Memory B cell (primary cell): ENCODE measurements at places on chromosomes 1 and 21.
A peak's percentile ranks its signal among the peaks of the same experiment; 100 is the strongest.

GRCh38 chr1:65174585-65174984 lies 26.6 kb downstream of the AK4 start:
- H3K4me1 ChIP-seq, result no peaks in the 10 kb centered on the region
- H3K4me3 ChIP-seq, result no peak overlapping the region
- H3K27ac ChIP-seq, result no peak overlapping the region
- DNase-seq, result no peak
- no peaks in the 10 kb centered on the region for H3K36me3 ChIP-seq

DNA sequence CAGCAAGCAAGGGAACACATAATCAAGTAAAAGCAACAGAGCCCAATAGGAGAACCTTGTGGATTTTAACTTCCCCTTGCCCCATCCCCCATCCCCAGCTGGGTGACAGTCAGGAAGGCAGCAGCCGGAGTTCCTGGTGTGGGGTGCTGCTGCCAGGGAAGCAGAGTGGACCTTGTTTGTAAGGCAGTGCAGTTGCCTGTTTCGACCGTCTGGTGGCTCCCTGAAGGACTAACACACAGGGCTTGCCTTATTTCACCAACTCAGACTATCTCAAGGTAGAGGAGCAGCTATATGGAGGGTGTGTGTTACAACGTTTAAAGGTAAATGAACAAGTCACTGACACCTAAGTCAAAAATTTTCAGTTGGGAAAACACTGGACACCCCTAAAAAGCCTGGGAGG lies 6.6 kb downstream of the KRTAP10-8 start:
- peaks cover 13% of the 10 kb centered on the region for H3K27me3 ChIP-seq
- peak overlapping the region; percentile 45 for H3K27ac ChIP-seq
- DNase-seq, result no peak
- peaks cover 9% of the 10 kb centered on the region for H3K4me1 ChIP-seq
- H3K36me3 ChIP-seq, result peaks cover 15% of the 10 kb centered on the region
- no peak overlapping the region for H3K4me3 ChIP-seq

- H3K27me3 ChIP-seq, result peaks cover 20% of the 10 kb centered on the region
- no peak overlapping the region for H3K4me3 ChIP-seq
These were observed 70.8 kb downstream of the SCCPDH start for GRCh38 chr1:246794828-246795671.

DNA sequence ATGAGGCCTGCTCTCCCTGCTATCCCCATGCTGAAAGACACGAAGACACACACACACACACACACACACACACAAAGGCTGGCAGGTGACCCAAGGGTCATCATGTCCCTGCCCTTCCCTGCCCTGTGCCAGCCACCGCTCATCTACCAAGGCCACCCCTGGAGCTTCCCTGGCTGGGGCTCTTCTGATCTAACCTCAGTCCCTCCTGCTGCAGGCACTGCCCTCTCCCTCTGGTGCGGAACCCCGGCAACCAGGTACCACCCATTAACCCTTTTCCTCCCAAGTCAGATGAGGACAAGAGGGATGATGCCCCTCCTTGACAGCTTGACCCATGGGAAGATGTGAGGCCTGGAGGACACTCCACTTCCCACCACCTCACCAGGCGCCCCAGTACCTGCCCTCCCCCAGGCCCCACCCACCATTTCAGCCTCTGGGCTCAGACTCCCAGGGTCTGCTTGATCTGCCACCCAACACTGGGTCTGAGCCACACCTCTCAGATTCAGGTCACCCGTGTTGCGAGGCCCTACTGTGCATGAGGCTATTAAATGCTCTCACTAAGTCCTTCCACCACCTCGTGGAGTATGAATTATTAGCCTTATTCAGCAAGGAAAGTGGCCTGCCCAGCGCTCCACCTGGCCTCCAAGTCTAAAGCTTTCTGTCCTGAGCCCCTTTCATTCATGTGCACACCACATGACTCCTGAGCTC lies 2.5 kb downstream of the SDC3 start:
- peaks cover 35% of the 10 kb centered on the region for H3K27me3 ChIP-seq
- peaks cover 2% of the 10 kb centered on the region for H3K36me3 ChIP-seq
- no peak for DNase-seq
- H3K4me1 ChIP-seq, result peaks cover 21% of the 10 kb centered on the region
- H3K27ac ChIP-seq, result no peak overlapping the region

GRCh38 chr1:211739671-211740411 lies 64.4 kb upstream of the NEK2 start:
- H3K27me3 ChIP-seq, result peaks cover 2% of the 10 kb centered on the region
- no peaks in the 10 kb centered on the region for H3K36me3 ChIP-seq
- no peak overlapping the region for H3K4me3 ChIP-seq

DNA sequence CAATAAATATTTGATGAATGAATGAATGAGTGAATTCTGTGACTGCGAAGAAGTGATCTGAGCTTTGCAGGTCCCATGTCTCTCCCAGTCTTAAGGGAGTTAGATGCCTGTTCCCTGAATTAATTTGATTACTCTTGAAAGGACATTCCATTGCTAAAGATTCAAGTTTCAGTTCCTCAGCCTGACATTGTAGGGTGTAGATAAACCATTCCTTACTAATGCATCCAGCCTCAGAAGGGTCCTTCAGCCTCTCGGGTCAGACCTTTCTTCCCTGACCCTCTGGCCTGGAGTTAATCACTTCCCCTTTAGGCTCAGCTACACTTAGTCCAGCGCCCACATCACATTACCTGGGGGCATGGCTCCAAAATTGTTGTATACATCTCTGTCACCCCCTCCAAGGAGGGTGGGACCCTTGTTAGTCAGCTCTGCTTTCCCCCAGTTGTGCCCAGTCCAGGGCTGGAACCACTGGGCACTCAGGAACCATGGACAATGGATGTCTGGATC lies 2.6 kb downstream of the INSRR start:
- no peak overlapping the region for H3K27ac ChIP-seq
- H3K36me3 ChIP-seq, result no peaks in the 10 kb centered on the region
- peaks cover 8% of the 10 kb centered on the region for H3K4me1 ChIP-seq
- no peak for DNase-seq
- no peak overlapping the region for H3K4me3 ChIP-seq

DNA sequence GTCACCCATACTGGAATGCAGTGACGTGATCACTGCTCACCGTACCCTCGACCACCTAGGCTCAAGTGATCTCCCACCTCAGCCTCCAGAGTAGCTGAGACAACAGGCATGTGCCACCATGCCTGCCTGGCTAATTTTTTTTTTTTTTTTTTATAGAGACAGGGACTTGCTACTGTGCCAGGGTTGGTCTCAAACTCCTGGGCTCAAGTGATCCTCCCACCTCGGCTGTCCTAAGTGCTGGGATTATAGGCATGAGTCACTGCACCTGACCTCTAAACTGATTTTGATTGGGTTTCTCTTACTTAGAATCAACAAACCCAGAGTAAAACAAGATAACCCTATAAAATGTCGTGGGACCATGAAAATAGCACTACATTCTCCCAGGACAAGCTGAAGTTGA lies 112.0 kb downstream of the UBE2U start:
- no peaks in the 10 kb centered on the region for H3K27me3 ChIP-seq
- no peak for DNase-seq
- no peaks in the 10 kb centered on the region for H3K4me1 ChIP-seq
- no peak overlapping the region for H3K4me3 ChIP-seq
- no peak overlapping the region for H3K27ac ChIP-seq

- no peaks in the 10 kb centered on the region for H3K27me3 ChIP-seq
- no peak overlapping the region for H3K4me3 ChIP-seq
- no peak for DNase-seq
- H3K27ac ChIP-seq, result no peak overlapping the region
- peaks cover 17% of the 10 kb centered on the region for H3K4me1 ChIP-seq
These were observed 18.5 kb downstream of the UBE2G2 start for GRCh38 chr21:44783020-44783696.

DNA sequence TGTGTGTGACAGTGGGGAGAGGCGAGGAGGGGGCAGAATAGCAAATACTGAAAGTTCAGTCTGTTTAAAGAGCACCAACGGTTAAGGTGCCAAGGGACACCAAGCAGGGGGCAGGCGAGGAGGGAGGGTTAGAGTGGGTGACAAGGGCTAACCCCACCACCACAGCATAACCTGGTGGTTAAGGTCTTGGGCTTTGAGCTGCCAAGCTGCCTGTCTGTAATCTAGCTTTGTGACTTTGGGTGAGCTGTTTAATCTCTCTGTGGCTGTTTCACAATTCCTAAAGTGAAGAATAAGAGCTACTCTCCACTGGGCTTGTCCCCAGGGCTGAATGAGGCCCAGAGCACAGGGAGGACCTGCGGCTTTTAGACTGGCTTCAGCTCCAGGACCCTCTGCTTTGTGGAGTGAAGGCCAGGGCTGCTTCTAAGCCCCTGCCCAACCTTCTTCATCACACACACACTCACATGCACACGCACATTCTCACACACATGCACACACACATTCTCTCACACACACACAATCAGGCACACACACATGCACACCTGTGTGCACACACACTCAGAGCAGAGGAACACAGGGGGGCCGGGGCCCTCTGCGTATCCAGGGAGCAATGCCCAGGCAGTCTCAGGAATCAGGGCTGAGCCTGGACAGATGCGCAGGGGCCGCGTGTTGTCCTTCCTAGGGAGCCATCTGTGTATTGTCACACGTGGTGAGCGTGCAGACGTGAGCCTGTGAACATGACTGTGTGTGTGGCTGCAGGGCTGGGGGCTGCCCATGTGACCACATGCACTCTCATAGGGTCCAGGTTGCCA lies 101.6 kb upstream of the TARDBP start:
- peaks cover 21% of the 10 kb centered on the region for H3K27me3 ChIP-seq
- no peaks in the 10 kb centered on the region for H3K36me3 ChIP-seq
- no peak for DNase-seq

DNA sequence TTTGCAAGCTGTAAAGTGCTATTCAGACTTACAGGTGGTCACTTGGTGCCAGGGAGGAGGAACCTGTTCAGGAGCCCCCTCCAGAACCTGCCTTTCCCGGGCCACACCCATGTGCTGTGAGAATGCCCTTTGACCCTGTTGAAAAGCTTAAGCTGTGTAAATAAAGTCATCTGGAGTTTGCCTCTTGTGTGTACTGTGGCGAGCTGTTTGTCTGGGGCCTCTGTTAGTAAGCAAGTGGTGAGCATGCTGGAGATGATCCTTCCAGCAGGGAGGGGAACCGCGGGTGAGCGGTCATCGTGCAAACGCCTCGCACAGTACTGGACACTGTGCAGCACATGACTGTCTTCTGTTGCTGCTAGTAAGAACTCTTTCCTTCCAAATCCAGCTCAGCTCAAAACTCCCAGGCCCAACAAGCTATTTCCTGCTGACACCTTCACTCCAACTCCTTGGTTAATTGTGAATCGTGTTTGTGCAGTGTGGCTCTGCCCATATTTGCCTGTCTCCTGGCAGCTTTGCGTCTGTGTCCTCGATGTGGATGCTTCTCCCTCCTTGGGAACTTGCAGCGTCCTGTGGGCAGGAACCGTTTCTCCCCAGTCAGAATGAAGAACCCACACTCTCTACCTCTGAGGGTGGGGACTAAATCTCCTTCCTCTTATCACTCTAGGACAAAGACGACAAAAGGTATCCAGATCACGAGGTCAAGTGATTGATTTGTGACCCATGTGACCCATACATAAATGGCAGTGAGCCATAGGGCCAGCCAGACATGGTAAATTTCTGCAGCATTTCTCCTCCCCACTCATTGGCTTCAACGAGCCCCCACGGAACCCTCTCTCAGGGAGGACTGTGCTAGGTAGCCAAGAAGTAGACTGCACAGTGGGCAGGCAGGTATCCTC lies 13.9 kb upstream of the BTG2 start:
- H3K4me3 ChIP-seq, result peak overlapping the region; percentile 80
- no peaks in the 10 kb centered on the region for H3K36me3 ChIP-seq
- H3K4me1 ChIP-seq, result peaks cover 67% of the 10 kb centered on the region
- peak overlapping the region; percentile 97 for H3K27ac ChIP-seq
- no peak for DNase-seq

GRCh38 chr1:175725684-175726083 lies 17.7 kb downstream of the TNR start:
- no peak for DNase-seq
- no peaks in the 10 kb centered on the region for H3K36me3 ChIP-seq
- H3K4me3 ChIP-seq, result no peak overlapping the region
- H3K27me3 ChIP-seq, result peaks cover 8% of the 10 kb centered on the region

- no peaks in the 10 kb centered on the region for H3K4me1 ChIP-seq
- DNase-seq, result no peak
- peaks cover 12% of the 10 kb centered on the region for H3K27me3 ChIP-seq
- H3K27ac ChIP-seq, result no peak overlapping the region
- H3K4me3 ChIP-seq, result no peak overlapping the region
These were observed 7.3 kb upstream of the AHCYL1 start for GRCh38 chr1:109977225-109977624.

- no peak for DNase-seq
- no peak overlapping the region for H3K27ac ChIP-seq
- no peaks in the 10 kb centered on the region for H3K36me3 ChIP-seq
- H3K4me3 ChIP-seq, result no peak overlapping the region
- no peaks in the 10 kb centered on the region for H3K4me1 ChIP-seq
- H3K27me3 ChIP-seq, result no peaks in the 10 kb centered on the region
These were observed 469.5 kb upstream of the CHRM3 start for GRCh38 chr1:238916828-238917227.

DNA sequence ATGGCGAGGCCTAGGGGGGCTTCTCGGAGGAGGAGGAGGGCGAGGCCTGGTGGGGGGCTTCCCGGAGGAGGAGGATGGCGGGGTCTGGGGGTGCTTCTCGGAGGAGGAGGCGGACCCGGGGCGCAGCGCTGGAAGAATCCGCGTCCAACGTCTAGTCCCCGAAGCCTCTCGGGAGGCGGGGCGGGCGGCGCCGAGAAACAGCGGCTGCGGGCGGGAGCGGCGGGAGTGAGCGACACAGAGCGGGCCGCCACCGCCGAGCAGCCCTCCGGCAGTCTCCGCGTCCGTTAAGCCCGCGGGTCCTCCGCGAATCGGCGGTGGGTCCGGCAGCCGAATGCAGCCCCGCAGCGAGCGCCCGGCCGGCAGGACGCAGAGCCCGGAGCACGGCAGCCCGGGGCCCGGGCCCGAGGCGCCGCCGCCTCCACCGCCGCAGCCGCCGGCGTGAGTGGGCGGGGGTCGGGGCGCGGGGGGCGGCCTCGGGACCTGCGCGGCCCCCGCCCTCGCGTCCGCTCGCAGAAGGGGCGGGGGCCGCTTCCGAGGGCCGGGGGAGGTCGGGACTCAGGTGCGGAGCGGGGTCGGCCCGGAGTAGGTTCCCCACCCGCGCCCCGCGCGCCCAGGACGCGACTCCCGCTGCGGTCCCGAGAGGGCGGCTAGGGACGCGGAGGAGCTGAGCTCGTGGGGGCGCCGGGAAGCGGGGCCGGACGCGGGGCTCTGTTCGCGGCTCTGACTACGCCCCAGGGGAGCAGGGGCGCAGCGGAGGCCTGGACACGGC lies at the start of gene KLHL17:
Gene KLHL17, plus strand, starts transcription at position 222 of the 769 bp plus-strand sequence. Its CDS starts 110 bp downstream, at position 332.
- peak within 1 kb of the TSS; percentile 76 for H3K27ac ChIP-seq
- peak; percentile 71 for DNase-seq
- no peaks in the 10 kb centered on the region for H3K27me3 ChIP-seq
- H3K4me3 ChIP-seq, result peak within 1 kb of the TSS; percentile 89
- peaks cover 14% of the 10 kb centered on the region for H3K36me3 ChIP-seq
- peaks cover 14% of the 10 kb centered on the region for H3K4me1 ChIP-seq
